Activated CD8-positive, alpha-beta memory T cell treated with anti-CD3 and anti-CD28 coated beads for 4 hours (primary cell): ENCODE measurements at places on chromosomes 1 and 21.

DNA sequence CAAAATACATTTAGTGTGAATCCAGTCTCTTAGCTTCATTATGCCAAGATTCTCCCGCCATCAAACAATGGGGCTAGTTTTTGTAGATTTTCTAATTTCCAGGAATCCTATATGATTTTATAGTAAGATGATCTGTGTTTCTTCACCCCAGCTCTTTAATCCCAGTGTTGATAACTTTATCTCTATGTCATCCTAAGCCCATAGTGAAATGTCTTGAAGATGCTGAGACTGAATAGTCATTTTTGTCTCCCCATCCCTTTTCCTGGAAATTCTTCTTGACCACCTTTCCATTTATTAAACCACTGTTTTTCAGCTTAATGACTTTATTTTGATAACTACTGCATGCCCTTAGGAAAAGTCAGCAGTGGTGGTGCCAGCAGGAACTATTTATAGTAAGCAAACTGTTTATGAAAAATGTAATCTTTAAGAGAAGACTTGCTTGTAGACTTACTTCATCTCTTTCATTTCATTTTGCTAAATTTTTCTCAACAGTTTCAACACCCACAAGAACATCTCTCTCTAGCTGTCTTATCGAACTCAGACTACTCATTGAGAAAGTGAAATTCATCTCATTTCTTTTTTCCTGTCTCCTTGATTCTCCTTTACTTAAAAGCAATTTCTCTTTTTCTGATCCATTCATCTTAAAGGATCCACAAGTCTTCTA, 116.6 kb downstream of the NTMT2 start:
- no peak for DNase-seq

- no peak for DNase-seq
These were observed 145.0 kb downstream of the RASAL2 start for GRCh38 chr1:178238722-178239510.

DNA sequence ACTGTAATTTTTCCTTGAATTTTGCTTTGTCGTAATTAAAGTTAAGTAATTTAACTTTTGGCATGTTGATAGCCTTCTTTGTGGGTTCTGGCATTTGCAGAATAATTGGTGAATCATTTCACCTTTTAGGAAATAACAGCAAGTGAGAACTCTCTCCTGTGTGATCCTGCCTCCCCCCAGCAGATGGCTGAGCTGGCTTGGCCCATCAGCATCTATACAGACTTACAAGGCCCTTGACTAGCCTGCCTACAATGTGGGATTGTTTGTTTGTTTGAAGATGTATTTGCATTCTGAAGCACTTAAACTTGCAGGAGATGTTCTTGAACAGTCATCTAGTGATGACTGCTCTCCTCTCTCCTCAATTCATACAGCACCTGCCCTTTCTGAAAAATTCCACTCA, 55.9 kb downstream of the MACO1 start:
- DNase-seq, result no peak

GRCh38 chr21:38267136-38267755, 10.5 kb downstream of the KCNJ15 start:
- DNase-seq, result no peak

- DNase-seq, result no peak
These were observed 75.1 kb upstream of the GRIK1 start for GRCh38 chr21:30014886-30015285.
